Lower leg skin (tissue), 4 donors: ENCODE measurements at places on chromosomes 3 and 15. TPM values are rescaled to one million over a fixed set of nuclear protein-coding genes. Genes with fewer than 3 reads are reported as not detected.

The KLHL6 gene
- total RNA-seq: 0.58 TPM

The GCSAM gene
- not detected for total RNA-seq

The PLCL2 gene
- total RNA-seq: 3.6 TPM

The OIP5 gene
- total RNA-seq: 1.9 TPM

The RARRES1 gene
- total RNA-seq: 7.1 TPM

The GCHFR gene
- total RNA-seq: 86.2 TPM

The PEX5L gene
- not detected for total RNA-seq

The CACNA2D3 gene
- 1.0 TPM for total RNA-seq

The WWTR1 gene
- 78.1 TPM for total RNA-seq

The SHC4 gene
- total RNA-seq: 0.63 TPM

The PLIN1 gene
- 11.3 TPM for total RNA-seq
